ENCODE measurements at places on chromosomes 4 and X.

- DNase-seq = no peak
Observed at GRCh38 chr4:3703677-3704521, 62.3 kb upstream of the ADRA2C start.

- DNase-seq = no peak
Observed at GRCh38 chr4:172865531-172866127, 303.0 kb upstream of the GALNT7 start.

GRCh38 chr4:5685296-5685695 lies 23.1 kb downstream of the EVC2 start:
- DNase-seq = no peak

- DNase-seq = no peak
Observed at GRCh38 chrX:46649421-46650260, 76.1 kb downstream of the CHST7 start.

- DNase-seq = no peak
Observed at GRCh38 chr4:155960522-155960921, 6.9 kb upstream of the CTSO start.

GRCh38 chrX:78357342-78358055 lies 30.1 kb upstream of the CYSLTR1 start:
- DNase-seq = no peak

- DNase-seq = no peak
Observed at GRCh38 chr4:129994715-129995114, 898.8 kb downstream of the C4orf33 start.

DNA sequence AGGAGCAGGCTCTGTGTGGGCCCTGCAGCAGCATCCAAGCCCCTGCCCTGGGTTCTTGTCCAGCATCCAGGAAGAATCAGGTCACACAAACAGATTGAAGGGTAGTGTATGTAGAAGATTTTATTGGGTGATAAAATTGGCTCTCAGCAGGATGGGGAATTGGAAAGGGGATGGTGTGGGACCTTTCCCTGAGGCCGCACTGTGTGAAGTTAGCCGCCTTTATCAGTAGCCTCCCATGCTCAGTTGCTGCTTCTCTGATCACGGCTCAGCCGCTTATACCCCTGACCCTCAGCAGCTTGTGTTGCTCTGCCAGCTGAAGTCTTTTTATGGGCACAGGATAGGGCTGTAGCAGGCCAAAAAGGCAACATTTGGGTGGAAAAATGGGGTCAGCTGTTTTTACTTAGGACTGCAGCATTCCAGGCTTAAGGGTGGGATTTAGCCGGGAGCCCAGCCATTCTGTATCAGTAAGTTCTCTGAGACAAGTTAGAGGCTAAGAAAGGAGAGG lies 35.2 kb upstream of the CCNG2 start:
- no peak for DNase-seq

- no peak for DNase-seq
Observed at GRCh38 chr4:168409089-168409801, 71.0 kb downstream of the DDX60L start.

- DNase-seq = no peak
Observed at GRCh38 chr4:76476571-76476970, 41.5 kb downstream of the SHROOM3 start.

DNA sequence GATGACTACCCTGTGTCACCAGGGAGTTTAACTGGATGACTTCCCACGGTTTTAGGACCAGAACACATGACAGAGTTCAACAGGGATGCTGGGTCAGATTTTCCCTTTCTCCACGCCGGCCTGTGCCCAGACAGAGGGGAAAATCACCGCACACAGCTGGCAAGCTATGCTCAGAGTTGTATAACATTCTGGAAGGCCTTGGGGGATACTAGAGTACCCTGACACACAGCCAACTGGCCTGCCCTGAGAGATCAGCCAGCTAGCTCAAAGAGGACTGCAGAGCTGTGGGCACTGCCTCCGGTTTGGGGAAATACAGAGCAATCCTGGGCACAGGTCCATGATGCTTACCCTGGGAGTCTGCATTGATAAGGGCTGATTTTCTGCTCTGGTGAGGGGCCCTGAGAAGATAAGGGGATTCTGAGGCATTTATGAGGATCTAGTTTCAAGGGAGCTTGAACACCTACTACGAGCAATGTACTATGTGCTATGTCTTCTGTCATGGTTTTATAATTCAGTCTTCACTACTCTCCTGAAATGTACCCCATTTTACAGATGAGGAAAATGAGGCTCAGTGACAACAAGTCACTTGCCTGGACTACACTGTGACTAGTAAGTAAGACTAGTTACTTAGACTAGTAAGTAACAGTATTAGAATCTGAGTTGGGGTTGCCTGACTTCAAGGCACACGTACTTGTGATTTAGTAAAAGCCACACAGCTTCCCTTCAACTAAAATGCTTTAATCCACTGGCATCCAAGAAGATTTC lies 14.7 kb downstream of the C4orf54 start:
- no peak for DNase-seq

DNA sequence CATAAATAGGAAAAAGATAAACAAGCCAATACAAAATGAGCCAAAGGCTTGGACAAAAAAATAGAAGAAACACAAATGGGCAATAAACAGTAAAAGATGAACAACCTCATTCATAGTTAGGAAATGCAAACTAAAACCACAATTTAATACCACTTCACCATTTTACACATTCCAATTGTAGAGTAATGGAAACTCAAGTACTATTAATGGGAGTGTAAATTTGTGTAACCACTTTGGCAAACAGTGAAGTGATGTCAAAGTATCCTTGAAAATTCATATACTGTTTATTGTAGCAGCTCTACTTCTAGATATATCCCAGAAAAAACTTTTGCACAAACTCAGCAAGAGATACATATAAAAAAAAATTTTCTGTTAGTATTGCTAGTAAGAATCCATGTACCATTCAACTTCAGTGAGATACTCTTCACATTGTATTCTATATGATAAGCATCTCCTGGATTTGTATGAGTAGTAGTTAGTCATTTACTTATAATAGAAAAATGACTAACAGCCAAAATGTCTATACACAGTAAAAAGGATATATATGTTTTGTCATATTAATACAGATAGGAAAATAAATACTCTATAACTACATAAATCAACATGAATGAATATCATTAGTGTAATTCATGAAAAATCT lies 229.8 kb downstream of the DKK2 start:
- no peak for DNase-seq

- no peak for DNase-seq
Observed at GRCh38 chrX:106035064-106035463, 3.5 kb downstream of the SERPINA7 start.

DNA sequence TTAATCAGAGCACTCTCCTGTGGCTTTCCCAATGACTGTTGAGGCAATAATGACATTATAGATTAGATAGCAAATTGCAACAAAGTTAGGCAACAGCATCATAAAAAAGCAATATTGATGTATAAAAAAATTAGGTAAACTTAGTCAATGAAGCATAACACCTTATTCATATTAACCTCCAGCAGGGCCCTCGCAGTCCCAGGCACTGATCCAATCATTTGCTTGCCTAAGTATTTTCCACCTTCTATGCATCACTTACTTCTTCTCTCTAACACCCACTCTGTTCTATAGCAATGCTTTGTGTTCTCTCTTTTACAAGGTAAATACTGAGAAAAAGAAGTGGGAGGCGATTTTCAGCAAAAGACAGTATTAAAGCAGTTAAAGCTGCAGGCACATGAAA lies 833.5 kb upstream of the ADGRL3 start:
- no peak for DNase-seq

DNA sequence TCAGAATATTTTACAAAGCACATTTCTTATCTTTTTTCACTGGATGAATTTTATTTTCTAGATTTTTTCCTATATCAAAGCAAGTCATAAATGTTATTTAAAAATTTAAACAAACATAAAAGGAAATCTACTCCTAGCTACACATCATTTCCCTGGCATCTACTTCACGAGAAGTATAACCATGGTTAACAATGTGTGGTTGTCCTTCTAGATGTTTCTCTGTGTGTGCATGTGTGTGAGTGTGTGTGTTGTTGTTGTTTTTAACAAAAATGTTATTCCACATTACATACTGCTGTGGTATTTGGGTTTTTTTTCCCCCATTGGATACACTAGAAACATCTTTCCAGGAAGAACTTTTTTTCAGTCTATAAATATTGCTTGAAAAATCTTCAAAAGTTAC lies 103.1 kb downstream of the CHIC2 start:
- DNase-seq = no peak

- DNase-seq = no peak
Observed at GRCh38 chrX:42459735-42460134, 318.2 kb downstream of the PPP1R2C start.

GRCh38 chr4:24243641-24244040 lies 340.7 kb downstream of the DHX15 start:
- no peak for DNase-seq

DNA sequence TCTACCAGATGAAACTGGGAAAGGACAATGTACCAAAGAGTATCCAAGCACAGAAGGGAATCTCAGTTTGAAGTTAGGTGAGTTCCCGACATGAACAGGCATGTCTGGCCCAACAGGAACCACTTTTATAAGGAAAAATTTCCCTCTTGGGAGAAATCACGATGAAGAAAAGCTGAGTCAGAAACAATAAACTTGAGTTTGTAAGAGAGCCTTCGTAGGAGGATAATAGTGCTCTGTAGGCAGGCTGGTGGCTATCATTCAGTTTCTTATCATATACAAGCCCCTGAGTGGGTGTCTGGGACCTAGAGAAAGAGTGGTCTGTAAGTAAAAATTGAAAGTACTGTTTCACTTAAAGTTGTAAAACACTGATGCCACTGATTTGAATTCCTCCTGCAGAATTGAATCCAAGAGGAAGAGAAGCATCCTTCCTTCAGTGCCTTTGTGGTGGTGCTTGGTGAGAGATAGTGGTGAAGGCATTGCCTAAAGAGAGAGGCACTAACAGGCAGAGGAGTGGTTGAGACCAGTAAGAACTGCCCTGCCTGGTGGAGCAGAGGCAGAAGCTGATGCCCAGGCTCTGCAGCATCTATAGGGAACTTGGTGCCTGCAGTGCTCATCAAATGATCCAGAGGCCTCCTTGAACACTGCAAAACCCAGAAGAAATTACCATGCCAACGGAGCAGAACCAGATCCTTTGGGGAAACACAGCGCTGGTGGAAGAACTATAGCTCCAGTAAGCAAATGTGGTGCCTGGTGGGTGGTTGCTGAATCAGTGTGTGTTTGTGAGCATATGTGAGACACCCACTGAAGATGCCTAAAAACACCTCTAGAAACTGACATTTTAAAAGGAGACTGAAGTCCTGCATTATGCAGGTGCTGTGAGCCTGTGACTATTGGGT lies 31.7 kb upstream of the METAP1 start:
- DNase-seq = no peak

DNA sequence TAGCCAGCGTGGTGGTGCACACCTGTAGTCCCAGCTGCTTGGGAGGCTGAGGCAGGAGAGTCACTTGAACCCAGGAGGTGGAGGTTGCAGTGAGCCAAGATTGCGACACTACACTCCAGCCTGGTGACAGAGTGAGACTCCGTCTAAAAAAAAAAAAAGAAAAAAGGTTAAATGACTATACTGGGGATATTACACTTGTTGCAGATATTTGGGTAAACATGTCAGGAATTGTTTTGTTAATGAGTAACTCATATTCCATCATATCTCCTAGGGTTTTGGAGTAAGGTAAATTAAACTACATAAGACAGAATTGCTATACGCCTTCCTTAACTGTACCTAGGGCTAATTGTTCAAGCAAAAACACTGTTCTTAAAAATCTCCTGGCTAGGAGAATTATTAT lies 291.4 kb upstream of the IGFBP7 start:
- DNase-seq = no peak

- no peak for DNase-seq
Observed at GRCh38 chr4:37542706-37543105, 143.5 kb downstream of the RELL1 start.

- DNase-seq = no peak
Observed at GRCh38 chrX:138692591-138692990, 18.9 kb downstream of the FGF13 start.

DNA sequence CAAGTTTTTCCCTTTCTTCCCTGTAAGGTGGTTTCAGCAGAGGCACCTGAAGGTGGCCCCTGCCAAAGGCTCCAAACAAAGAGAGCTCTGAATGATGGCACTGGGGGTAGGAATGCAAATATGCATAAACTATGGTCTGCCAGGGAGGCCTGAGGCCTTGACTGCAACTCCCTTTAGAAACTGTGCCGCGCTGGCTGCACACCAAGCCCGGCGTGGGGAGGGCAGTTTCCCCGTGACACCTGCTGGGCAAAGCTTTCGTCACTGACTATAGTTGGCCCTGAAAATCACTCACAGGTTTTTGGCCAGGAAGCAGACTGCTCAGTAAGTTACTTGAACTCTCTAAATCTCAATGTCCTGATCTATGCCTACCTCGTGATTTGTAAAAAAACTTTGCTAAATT lies 97.8 kb upstream of the ATOH1 start:
- no peak for DNase-seq

DNA sequence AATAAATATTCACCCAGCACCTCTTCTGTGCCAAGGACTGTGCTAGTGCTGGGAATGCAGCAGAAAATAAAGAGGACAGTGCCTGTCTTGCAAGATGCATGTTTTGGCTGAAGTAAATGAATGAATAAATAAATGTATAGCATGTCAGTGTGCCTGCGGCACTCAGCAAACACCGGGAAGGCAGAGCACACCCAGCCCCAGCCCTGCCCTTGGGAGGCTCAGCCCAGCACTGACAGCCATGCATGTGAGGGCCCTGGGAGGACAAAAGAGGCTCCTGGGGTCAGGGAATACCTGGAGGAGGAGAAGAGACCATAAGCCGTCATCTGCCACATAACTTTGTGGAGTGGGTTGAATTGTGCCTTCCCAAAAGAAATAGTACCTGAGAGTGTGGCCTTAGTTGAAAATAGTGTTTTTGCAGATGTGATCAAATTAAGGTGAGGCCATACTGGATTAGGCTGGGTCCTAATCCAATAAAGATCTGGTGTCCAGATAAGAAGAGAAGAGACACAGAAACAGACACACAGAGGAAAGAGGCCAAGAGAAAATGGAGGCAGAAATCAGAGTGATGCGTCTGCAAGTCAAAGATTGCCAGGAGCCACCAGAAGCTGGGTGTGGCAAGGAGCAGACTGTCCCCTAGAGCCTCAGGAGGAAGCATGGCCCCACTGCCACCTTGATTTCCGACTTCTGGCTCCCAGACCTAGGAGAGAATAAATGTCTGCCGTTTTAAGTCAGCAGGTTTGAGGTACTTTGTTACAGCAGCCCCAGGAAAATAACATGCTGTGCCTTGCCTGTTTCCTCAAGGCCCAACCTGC lies 16.3 kb downstream of the C4orf50 start:
- DNase-seq = no peak

GRCh38 chr4:42454755-42455420 lies 57.6 kb downstream of the SHISA3 start:
- no peak for DNase-seq

DNA sequence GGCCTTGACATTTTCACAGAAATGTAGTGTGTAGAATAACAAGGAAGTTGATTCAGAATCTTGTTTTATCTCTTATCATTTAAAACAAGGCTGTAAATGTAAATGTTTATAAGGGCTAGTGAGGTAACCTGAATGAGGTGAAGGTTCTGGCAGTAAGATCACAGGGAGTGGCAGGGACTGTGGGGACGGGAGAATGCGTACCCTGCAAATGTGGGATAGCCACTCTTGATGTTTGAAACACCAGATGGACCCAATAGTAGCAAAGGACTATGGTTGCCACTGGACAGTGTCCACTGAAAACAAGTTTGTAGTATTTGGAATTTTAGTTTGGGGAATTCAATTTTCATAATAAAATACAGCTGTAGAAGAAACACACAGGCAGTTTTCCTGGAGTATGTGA lies 155.3 kb downstream of the FHIP1A start:
- no peak for DNase-seq
